BJ (cell line): ENCODE measurements at places on chromosomes 5 and 9.

DNA sequence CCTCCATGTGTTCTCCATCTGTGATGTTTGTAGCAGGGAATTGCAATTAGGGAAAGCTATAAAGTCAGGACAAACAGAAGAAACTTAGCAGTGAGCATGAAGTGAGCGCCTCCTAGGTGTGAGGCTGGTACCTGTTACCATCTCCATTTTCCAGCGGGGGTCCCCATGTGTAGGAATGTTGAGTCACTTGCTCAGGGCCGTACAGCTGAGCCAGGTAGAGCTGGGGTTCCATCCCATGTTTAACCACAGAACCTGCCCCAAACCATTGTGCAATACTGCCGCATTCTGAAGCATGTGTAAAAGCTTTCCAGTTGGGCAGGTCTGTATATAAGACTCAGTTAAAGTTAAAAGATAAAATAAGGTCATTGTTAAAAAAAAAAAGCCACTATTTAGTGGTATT, 62.7 kb downstream of the NDFIP1 start:
- DNase-seq: no peak

DNA sequence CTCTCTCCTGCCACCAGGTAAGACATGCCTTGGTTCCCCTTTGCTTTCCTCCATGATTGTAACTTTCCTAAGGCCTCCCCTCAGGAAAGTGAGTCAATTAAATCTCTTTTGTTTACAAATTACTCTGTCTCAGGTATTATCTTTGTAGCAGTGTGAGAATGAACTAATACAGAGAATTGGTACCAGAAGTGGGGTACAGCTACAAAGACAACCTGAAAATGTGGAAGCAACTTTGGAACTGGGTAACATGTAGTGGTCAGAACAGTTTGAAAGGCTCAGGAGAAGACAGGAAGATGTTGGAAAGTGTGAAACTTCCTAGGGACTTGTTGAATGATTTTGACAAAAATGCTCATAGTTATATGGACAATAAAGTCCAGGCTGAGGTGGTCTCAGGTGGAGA, 97.2 kb downstream of the FAM170A start:
- DNase-seq: no peak

DNA sequence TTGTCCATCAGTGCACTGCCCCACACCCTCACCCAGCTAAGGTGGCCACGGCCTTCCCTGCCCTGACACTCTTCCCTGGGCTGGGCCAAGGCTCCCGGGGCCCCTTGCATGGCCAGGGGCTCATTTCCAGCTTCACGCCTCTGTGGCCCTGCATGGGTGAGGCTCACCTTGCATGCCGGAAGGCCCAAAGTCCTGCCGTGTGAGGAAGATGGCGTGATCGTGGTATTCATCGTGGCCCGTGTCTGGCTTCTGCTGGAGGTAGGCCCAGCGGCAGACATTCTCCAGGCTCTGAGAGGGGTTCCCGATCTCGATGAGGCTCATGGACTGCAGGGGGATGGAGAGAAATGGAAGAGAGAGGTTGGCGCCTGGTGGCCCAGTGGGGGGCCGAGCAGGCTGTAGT, 98.4 kb downstream of the ZNF354C start:
- DNase-seq: no peak

GRCh38 chr5:22593592-22593991, 259.6 kb downstream of the CDH12 start:
- no peak for DNase-seq

GRCh38 chr5:139820606-139821005, 25.0 kb downstream of the PSD2 start:
- DNase-seq: no peak

DNA sequence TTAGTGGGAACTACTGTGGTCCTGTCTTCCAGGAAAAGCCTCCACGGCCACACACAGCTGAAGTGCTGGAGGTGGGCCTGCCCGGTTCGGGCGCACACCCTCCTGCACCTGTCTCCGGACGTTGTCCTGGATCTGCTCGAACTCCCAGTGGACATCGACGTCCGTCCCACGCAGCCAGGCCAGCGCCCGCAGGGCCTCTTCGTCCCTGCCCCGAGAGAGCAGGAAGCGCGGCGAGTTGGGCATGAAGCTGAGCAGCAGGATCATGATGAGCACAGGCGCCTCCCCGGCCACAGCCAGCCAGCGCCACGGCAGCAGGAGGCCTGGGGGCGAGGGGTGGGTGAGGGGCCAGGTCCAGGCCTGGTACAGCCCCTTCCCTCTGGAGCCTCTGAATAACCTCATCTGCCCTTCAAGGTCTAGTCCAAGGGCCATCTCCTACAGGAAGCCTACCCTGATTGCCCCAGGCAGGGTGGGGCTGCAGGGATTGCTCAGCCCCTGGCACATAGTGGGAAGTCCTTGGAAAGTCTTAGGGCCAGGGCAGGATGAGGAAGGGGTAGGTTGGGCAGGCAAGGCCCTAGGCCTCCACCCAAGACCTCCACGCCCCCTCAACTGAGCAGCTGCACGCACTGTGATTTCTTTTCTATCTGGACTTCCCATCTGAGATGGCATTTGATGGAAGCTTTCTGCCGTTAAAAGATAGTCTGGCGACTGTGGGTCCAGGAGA, 3.4 kb downstream of the SLC2A6 start:
- DNase-seq: no peak

GRCh38 chr9:15576350-15577050, 23.7 kb downstream of the CCDC171 start:
- DNase-seq: no peak

- no peak for DNase-seq
Measured at GRCh38 chr9:86079865-86080469, 19.4 kb downstream of the GOLM1 start.

DNA sequence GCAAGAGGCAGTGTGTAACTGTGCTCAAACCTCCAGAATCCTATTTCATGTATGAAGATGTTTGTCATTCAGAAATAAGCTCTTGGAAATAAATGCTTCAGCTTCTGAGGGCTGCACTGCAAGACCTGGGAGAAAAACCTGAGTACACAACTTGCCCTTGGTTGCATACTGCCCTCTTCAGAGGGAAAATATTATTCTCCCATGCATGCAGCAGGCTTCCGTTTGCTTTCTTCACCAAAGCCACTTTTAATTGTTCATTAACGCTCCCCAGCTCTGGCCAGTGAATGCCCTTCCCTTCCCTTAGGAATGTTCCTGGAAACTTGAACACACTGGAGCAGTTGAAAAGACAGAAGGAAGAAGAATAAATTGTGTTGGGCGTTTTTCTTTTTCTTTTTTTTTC, 2.5 kb upstream of the WHRN start:
- no peak for DNase-seq

- no peak for DNase-seq
Measured at GRCh38 chr9:23254404-23255184, 571.4 kb downstream of the ELAVL2 start.

GRCh38 chr5:56384186-56384585, 151.1 kb upstream of the ANKRD55 start:
- no peak for DNase-seq

GRCh38 chr9:91425271-91425670, 1.6 kb upstream of the NFIL3 start:
- no peak for DNase-seq

GRCh38 chr9:118170032-118170955, 466.1 kb downstream of the TLR4 start:
- no peak for DNase-seq

- peak; percentile 78 for DNase-seq
Measured at GRCh38 chr5:111742177-111742994, 14.6 kb downstream of the NREP start.

DNA sequence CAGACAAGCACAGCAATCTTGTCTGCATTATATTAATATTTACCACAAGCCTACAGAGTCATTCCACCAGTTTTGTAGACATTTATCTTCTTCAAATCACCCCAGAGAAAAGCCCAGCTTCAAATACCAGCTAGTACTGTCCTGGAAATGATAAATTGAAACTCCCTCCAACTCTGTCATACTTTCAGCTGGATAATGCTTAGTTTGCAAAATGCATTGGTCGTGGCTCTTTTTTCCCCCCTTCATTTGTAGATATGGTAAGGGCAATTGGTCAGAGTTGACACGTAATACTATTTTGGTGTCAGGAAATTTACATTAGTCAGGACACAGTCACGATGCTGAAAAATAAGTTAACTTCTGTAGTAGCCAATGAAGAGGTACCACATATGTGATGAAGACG, 21.2 kb downstream of the HMHB1 start:
- DNase-seq: no peak

DNA sequence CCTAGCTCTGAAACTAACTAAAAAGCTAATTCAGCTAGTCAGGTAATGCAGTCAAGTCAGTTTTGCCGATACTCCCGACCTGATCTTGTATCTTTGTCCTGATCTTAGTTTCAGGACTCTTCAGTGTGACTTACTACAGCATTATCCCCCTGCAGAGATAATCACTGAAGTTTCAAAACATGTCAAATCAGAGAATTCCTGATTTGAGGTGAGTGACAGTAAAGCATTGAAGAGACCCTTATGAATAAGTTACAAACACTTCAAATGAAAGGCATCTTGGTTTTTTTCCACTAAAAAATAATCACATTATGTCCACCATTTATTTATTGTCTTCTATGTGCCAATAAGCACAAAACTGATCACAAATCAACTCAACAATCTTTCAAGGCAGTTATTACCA, 47.6 kb downstream of the BAAT start:
- DNase-seq: no peak
